Umbilical cord (tissue), 2 donors: ENCODE measurements at places on chromosomes 11 and 22. TPM values are rescaled to one million over a fixed set of nuclear protein-coding genes. Genes with fewer than 3 reads are reported as not detected.

Gene IL18
- 16.9 TPM for total RNA-seq

Gene TBCEL
- 44.3 TPM for total RNA-seq

Gene XRCC6
- total RNA-seq: 123 TPM

Gene P2RX6
- 3.4 TPM for total RNA-seq

Gene DEUP1
- total RNA-seq: 4.1 TPM

GRCh38 chr11:36750349-36750748, 152.3 kb upstream of the RAG2 start:
- DNase-seq: no peak

- no peak for DNase-seq
These were observed 36.0 kb downstream of the BUD13 start for GRCh38 chr11:116736763-116737162.

DNA sequence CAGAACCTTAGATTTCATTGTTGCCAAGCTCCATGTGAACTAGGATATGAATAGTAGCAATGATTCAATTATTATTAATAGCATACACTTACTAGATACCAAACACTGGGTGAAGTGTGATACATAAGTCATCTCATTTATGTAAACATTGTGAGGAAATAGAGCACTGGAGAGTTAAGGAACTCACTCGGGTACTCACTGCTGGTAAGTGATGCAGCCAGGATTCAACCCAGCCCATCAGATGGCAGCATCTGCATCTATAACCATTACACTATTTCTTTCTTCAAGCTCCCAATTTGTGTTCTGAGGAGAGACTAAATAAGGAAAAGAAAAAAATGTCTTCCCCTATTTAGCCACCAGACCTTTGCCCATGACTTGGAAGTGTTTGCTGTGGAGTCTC, 10.2 kb upstream of the ALG8 start:
- DNase-seq: peak; percentile 72

DNA sequence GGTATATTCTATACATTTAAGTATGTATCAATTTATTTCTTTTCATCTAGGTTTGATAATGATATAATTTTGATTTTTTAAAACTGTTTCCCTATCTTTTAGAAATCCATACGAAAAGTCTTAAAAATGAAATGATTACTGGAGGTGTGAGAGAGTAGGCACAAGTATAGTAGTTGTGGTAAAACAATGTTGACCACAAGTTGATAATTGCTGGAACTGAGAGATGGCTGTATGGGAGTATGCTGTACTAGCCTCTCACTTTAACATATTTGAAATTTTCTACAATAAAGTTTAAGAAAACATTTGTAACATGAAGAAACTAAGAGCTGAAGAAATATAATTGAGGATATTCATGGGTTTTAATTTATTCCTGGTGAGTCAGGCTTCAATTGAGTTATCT, 30.0 kb downstream of the FSHB start:
- DNase-seq: no peak
